ENCODE measurements at places on chromosomes 6 and 20. TPM values are rescaled to one million over a fixed set of nuclear protein-coding genes. Genes with fewer than 3 reads are reported as not detected.

The SLC17A3 gene
- not detected for total RNA-seq

The TUBE1 gene
- total RNA-seq, result 29.4 TPM

The TXNDC5 gene
- total RNA-seq, result 552 TPM

The LPA gene
- total RNA-seq, result not detected

The EPPIN gene
- not detected for total RNA-seq

The RPS21 gene
- total RNA-seq, result 662 TPM

The AVP gene
- total RNA-seq, result not detected

The SMLR1 gene
- total RNA-seq, result not detected

The BFSP1 gene
- total RNA-seq, result 2.3 TPM

The ENPP3 gene
- total RNA-seq, result 0.15 TPM

The COL12A1 gene
- 506 TPM for total RNA-seq

The MEI4 gene
- total RNA-seq, result not detected
